GM23338 (cell line): ENCODE measurements at places on chromosomes 1 and 21. TPM values are rescaled to one million over a fixed set of nuclear protein-coding genes. Genes with fewer than 3 reads are reported as not detected.

DNA sequence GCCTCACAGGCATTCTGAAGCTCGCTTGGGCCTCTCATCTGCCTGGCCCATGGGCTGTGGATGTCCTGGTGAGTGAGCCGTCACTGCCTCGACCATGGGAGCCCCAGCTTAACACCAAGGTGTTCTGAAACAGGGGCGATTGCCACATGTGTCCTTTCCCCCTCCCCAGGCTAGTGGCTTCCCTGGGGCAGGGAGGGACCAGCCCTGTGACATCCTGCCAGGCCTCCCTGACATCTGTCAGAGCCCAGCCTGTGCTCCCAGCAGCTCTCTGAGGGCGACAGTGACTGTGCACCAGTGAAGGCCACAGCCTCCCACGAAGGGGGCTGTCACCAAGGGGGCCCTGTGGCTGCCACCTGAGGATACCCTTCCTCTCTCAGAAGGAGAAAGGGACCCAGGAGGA is 35.9 kb upstream of the CCDC27 start:
- H3K27ac ChIP-seq, result no peak overlapping the region
- no peaks in the 10 kb centered on the region for H3K36me3 ChIP-seq
- no peak for DNase-seq
- H3K27me3 ChIP-seq, result no peaks in the 10 kb centered on the region
- no peaks in the 10 kb centered on the region for H3K4me1 ChIP-seq

GRCh38 chr1:178368208-178368607 is 128.6 kb downstream of the CLEC20A start:
- H3K4me1 ChIP-seq, result peaks cover 32% of the 10 kb centered on the region
- H3K36me3 ChIP-seq, result no peaks in the 10 kb centered on the region
- H3K27me3 ChIP-seq, result no peaks in the 10 kb centered on the region
- no peak overlapping the region for H3K27ac ChIP-seq

GRCh38 chr1:203914292-203914691 is 52.9 kb downstream of the SNRPE start:
- H3K27ac ChIP-seq, result no peak overlapping the region
- no peaks in the 10 kb centered on the region for H3K36me3 ChIP-seq
- no peak overlapping the region for H3K4me3 ChIP-seq

GRCh38 chr1:188668083-188668482 is 1809.6 kb downstream of the BRINP3 start:
- no peak overlapping the region for H3K4me3 ChIP-seq
- no peak overlapping the region for H3K27ac ChIP-seq
- H3K36me3 ChIP-seq, result no peaks in the 10 kb centered on the region
- DNase-seq, result peak; percentile 60

DNA sequence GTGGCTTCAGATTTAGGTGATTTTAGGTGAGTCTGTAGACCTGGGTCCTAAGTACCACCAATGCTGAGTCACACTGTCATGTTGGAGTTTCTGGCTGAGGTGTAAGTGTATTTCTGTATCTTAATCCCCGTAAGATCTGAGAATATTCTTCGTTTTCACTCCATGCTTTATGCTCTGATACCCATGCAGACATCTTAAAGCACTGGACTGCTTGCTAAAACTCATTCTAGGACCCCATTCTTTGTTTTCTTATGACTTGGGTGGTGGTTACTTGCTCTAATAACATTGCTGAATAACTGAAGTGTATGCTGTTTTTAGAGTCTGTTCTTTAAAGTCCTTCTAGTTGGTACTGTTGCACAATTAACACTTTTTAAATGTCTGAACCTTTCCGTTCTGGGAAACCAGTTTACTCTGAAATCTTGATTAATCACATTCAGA is 36.6 kb downstream of the CDC42 start:
- H3K4me3 ChIP-seq, result no peak overlapping the region; the same call in 1 of the 2 replicates
- peaks cover 48% of the 10 kb centered on the region for H3K4me1 ChIP-seq
- H3K36me3 ChIP-seq, result no peaks in the 10 kb centered on the region; the same call in 1 of the 2 replicates

DNA sequence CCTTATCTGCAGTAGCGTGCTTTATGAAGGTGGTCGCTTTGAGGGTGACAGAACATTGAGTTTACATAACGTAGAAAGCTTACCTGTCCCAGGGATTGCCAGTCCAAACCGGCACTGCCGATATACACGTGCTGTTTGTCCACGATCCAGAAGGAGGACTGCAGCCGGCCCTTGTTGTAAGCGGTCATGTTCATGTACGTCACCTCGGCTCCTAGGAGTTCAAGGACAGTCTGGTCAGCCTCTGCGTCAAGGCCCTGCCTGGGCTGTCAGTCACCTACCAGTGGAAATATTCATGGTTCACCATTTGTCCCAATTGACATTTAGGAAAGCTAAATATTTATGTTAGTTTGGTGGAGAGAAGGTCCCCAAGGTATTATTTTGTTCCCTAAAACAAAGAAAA is 221.0 kb upstream of the MAP1LC3C start:
- H3K36me3 ChIP-seq, result peaks cover 12% of the 10 kb centered on the region; the same call in 1 of the 2 replicates
- H3K27me3 ChIP-seq, result peaks cover 8% of the 10 kb centered on the region; the same call in 1 of the 2 replicates
- H3K27ac ChIP-seq, result no peak overlapping the region

C8A gene
- not detected in 2 replicates for total RNA-seq

IGSF9 gene
- total RNA-seq, result 23.5 and 27.6 TPM in 2 replicates

KCNK1 gene
- 11.8 and 12.7 TPM in 2 replicates for total RNA-seq

PALMD gene
- not detected in 2 replicates for total RNA-seq

CDC20 gene
- total RNA-seq, result 244 and 252 TPM in 2 replicates

SLC30A10 gene
- 0.47 and 1.1 TPM in 2 replicates for total RNA-seq

TDRD5 gene
- 1.4 TPM in 1 of 2 replicates, not detected in the other for total RNA-seq
